ENCODE measurements at places on chromosomes 6 and 20.

DNA sequence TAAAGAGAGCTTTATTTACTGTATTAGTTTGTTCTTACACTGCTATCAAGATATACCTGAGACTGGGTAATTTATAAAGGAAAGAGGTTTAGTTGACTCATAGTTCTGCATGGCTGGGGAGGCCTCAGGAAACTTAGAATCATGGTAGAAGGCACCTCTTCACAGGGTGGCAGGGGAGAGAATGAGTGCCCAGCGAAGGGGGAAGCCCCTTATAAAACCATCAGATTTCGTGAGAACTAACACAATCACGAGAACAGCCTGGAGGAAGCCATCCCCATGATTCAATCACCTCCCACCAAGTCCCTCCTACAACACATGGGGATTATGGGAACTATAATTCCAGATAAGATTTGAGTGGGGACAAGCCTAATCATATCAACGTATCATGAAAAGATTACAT is 27.2 kb downstream of the ARID1B start:
- no peak for DNase-seq

GRCh38 chr6:37368961-37369320 is 15.2 kb downstream of the RNF8 start:
- no peak for DNase-seq

DNA sequence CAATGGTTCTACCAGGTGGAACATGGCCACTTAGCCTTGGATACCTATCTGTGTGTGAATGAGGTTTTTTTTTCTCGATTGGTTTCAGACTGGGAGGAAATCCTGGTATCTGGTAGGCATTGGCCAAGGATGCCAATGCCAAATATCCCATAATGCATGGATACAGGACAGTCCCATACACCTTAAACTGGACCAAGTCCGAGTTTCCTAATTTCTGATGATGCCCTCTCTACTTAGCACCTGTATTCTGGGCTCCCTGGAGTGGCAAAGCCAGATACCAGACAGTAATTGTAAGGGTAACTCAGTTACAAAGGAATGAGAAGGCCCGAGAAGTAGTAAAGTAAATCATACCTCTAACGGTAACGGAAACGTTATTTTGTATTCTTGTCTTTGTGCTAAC is 17.9 kb downstream of the SNX5 start:
- DNase-seq, result no peak

DNA sequence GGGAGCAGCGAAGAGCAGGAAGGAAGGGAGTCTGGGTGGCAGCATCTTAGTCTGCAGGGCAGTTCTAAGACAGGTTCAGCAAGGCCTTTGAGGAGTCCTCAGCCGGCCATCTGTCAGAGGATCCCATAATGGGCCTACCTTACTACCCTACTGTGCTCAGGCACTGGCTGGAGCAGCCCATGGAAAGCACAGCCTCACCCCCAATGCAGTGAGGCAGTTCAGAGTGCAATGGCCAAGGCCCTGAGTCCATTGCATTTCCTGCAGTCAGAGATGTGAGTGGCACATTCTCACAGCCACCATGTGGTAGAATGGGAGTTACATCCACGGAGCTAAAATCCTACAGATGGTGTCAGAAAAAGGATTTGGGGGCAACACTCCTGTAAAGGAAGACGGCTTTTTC is 19.4 kb upstream of the OVOL2 start:
- DNase-seq, result no peak

DNA sequence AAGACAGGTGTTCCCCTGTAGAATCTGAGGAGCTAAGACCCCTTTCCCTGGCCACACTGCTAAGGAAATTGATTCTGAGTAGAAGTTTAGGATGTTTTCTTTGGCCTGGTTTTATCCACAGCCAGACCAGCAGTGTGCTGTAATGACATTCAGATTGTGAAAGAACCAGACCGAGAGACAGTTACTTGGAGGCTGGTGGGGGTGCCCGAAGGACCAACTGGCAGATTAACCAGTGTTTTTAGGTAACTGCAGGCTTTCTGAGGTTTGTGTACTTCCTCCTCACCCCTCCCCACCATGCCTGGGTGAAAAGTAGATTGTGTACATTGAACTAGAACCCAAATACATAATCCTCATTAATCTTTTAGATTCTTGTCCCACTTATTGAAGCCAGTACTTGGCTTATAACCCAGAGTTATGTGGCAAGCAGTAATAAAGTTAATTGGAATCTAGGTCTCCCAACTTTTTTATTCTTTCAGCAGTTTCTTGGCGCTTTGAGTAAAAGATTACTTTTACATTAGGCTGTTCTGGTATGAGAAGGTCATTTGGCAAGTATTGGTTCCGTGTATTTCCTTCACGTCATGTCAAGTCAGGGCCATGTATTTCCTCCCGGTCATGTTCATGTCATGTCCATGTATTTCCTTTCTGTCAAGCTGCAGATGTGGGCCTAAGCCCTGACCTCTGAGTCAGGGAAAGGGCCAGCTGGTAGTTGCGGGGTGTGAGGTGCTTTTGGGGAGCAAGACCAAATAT is 93.7 kb downstream of the TCP11 start:
- no peak for DNase-seq

- DNase-seq, result no peak
Measured at GRCh38 chr6:10522929-10523573, 1.9 kb downstream of the GCNT2 start.

DNA sequence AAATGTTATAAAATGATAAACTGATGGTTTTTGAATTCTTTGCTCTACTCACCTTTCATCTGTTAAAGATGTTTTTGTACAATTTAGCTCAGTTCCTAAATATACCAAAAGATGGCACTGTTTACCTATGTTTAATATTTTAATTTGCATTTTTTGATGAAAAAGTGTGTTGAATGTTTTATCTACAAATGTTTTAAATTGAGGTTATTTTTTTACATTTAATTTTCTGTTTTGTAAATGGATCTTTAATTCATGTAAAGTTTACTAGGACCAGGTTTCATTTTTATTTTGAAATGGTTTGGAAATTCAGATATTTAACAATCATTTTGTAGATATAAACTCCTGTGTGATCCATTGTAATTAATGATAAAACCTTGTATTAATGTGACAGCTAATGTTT is 30.0 kb downstream of the CDKAL1 start:
- no peak for DNase-seq

DNA sequence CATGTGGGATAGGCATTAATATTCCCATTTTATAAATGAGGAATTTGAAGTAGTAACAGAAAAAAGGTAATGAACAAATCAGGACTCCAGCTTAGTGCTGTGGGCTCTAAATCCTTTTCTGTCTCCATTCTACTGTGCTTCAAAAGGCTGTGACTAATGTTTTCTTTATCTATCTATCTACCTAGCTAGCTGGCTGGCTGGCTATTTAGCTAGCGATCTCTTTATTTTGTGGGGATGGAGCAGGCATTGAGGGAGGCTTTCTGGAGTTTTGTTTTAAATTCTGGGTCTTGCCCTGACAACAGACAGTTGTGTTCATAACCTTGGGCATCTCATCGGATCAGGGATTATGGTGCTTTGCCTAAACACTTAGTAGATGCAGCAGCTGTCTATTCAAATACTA is 139.2 kb downstream of the SOX4 start:
- no peak for DNase-seq

DNA sequence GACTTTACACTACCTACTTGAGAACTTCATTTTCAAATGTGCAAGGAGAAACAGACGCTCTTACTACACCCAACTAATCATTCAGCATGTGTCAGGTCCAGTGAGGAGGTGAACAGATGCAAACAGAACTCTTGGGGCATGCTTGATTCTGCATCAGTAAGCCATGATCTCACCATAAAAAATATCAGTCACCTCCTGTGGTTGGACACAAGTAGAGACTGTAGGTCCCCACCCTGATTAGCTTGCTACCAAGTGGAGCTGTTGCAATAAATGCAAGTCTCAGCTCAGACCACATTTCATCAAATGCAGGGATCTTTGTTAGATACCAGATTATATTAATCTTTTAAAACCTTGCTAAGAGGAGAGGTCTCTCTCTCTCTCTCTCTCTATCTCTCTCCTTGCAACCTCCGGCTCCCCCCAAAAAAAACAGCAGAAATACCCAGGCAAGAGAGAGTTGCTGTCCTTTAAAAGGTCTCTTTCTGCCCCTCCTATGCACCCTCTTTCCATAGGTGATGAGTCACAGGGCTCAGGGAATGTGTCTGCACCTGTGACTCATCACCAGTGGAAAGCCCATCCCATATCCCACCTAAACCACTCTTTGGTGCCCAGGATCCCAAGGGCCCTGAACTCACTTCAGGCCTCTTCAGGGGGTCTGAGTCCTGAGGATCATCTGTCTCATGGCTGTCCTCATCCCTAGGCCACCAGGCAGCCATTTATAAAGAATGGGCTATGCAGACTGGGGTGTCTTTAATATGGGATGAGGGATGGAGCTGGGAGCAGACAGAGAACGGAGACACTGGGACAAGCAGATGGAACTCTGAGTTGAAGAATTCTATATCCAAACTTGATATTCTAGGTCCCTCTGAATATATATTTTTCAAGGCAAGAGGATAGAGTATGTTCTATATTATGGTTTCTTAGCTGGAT is 154.5 kb downstream of the QRSL1 start:
- no peak for DNase-seq

DNA sequence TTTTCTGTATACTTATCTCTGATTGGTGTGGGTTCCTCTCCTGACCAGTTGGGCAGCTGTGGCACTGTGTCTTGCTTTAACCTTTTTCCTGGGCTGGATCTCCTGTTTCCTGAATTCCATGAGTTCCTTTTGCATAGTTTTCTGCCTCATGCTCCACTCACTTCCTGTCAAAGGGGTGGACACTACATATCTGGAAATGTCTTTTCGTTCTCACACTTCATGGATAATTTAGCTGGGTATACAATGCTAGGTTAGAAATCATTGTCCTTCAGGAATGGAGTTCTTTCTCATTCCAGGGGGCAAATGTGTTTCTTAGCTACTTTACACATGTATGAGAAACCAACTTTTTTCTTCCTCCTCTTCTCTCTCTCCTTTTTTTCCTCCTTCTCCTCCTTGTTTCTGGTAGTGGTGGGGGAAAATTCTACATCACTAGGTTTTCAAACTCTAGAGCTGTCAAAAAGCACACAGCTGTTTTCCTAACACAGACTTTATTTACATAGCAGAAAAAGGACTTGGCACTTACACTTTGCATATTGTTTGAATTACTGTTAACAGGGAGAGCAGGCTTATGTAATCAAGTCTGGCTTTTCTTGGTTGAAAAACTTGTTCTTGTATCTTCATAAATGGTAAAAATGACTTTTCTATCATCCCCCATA is 9.0 kb upstream of the DDX27 start:
- no peak for DNase-seq

DNA sequence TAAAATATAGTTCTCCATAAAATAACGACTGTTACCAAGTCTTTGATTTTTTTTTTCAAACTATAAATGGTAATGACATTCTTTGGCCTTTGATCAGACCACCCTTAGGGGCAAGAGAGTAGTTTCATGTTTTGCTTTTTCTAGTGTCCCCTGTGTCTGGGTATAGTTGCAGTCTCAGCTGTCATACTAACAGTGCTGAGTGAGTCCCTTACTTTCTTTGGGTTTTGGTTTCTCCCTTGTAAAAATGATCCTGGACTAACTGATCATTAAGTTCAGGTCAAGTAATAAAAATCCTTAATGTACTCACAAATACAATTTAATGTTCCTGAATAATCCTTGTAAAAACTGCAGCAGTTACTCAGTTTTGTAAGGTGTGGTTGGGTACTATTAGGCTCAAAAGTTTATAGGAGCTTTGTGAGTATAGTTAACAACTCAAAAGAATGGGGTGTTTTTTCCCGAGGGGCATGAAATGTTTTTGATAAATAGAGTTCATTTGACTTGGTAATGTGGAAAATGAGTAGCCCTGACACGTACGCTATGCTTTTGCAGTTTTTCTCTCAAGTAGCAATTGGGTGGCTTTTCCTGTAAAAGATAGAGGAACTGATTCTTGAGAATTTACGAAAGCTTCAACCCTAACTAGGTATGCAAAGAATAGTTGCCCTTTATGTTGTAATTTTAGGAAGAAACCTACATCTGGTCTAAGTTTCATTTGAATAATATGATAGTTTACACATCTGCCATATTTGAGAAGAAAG is 6.2 kb downstream of the PTPN1 start:
- no peak for DNase-seq

DNA sequence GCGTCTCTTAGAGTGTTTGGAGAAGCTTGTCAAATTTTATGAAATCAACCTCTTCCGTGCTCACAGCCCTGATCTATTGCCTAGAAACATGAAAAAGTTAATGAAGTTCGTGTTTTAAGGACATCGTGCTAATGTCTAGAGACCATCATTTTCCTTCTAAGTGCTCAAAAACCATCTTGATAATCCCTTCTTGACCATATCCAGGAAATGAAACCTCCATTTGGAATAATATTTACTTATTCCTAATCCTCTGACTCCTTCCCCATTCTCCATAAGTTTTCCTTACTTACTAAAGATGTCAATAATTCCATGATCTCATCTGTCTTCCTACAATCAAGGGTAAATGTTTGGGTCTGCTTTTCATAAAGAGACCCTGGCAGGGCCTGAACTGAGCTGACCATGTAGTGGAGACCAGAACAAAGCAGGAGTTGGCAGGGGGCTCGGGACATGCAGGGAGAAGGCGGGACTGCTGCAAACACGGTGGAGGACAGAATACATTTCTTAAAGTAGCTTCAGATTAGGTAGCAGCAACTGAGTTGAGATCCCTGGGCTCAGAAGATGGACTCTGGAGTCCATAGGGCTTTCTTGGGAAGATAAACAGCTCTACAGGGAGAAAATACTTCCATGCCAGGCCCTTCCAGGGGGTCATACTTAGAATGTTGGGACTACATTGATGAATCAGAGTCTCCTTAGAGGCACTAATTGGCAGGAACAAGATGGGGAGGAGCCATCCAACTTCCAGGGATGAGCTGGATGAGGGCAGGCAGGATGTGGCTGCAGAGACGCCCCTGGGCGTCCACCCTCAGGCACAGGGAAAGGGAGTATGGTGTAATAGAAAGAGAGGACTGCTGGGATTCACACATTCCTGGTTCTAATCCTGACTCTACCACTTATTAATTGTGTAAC is 100.7 kb downstream of the RIN2 start:
- no peak for DNase-seq

DNA sequence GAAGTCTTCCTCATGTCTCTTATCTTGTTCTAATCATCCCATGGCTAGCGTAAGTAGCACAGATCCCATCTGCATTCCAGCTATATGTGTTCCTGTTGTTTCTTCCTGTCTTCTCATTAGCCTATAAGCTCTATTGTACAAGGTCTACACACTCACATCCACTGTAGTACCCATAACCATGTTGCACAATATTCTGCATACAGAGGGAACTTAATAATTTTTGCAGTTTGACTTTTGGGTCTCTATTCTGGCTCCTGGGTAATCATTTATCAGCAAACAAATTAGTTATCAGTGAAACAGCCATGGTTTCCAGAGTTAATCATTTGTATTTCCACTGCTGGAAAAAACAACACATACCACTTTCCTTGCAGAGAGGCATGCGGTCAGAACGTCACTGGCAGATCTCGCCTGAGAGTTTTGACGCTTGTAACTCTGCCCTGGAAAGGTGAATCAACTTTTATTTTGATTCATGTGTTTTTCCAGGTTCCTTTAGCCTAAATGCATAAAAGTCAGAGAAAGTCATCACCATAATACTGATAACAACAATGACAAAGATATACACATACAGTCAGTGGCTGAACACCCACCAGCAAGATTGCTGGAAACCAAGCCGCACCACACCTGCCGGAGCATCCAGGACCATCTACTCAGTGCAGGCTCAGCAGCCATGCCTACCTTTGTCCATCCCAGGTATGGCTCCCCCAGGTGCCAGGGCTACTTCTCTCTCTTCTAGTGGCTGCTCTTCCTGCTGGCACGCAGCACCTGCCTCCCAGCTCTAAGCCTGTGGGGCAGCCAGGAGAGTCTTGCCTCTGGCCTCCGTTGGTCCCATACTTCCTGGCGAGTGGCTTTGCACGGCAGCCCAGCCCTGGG is 158.2 kb downstream of the QRSL1 start:
- DNase-seq, result no peak

Measured in stimulated activated CD4-positive, alpha-beta T cell treated with anti-CD3 and anti-CD28 coated beads, Interleukin-2, amount 100 ng/mL, for 48 hours (primary cell).